ENCODE measurements at places on chromosomes 2 and 18.

GRCh38 chr2:1970341-1970740 is 226.0 kb upstream of the PXDN start:
- no peak for DNase-seq

GRCh38 chr2:36584148-36584794 is 13.7 kb downstream of the FEZ2 start:
- DNase-seq: no peak

GRCh38 chr2:101337877-101338276 is 29.4 kb upstream of the RNF149 start:
- no peak for DNase-seq

- DNase-seq: no peak
These were observed 17.9 kb upstream of the C2orf80 start for GRCh38 chr2:208207769-208208168.

- no peak for DNase-seq
These were observed 678.4 kb downstream of the DCDC2C start for GRCh38 chr2:4381773-4382172.

- no peak for DNase-seq
These were observed 64.9 kb downstream of the CHST9 start for GRCh38 chr18:27120246-27120645.

- DNase-seq: no peak
These were observed 105.6 kb downstream of the SMAD7 start for GRCh38 chr18:48845174-48845573.

GRCh38 chr18:59893971-59894370 is 5.8 kb upstream of the PMAIP1 start:
- DNase-seq: no peak

- DNase-seq: no peak
These were observed 593.3 kb upstream of the FANCL start for GRCh38 chr2:58834404-58834803.

- no peak for DNase-seq
These were observed 282.6 kb downstream of the TDRD15 start for GRCh38 chr2:21406386-21406785.

DNA sequence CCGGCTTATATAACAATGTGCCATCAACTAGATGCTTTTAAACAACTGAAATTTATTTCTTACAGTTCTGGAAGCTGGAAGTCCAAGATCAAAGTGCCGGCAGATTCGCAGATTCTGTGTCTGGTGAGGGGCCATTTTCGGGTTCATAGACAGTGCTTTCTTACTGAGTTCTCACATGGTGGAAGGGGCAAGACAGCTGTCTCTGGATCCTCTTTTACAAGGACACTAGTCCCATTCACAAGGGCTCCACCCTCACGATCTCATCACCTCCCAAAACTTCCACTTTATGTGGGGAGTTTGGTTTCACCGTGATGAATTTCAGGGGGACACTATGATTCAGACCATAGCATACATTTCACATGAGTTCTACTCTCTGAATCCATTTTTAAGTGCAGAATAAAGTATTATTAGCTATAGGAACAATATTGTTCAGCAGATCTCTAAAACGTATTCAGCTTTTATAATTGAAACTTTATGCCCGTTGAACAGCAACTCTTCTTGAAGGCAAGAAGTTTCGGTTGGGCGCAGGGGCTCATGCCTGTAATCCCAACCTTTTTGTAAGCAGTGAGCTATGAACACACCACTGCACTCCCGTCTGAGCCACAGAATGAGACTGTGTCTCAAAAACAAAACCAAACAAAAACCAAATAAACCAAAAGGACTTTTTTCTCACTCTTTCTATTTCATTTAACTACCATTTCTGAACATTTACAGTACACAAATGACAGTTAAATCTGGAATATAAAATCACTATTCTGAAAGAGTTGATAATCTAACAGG is 502.8 kb downstream of the CMPK2 start:
- no peak for DNase-seq

DNA sequence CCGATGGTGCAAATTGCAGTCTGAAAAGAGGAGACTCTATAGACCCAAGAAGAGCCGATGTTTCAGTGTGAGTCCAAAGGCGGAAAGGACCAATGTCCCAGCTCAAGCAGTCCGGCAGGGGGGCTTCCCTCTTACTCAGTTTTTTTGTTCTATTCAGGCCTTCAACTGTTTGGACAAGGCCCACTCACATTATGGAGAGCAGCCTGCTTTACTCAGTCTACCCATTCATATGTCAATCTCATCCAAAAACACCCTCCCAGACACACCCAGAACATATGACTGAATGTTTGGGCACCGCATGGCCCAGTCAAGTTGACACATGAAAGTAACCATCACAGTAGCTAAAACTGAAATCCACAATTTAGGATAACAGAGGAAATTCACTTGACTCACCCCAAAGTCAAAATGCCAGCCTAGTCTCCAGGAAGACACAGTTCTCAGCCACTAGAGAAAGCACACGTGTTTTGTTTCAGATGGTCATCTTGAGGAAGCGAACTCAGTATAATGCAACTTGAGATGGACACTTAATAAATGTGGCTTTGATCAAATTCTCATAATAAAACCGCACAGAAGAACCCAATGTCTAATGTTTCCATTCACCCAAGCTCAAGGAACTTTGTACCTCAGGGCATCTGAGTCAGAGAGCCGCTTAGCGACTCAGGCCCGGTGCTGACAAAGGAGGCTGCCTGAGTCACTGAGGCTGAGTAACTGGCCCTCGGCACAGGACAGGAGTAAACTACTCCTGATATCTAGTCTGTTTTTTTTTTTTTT is 2.4 kb downstream of the FHL2 start:
- peak; percentile 98 for DNase-seq

GRCh38 chr2:215870088-215870490 is 143.3 kb downstream of the MREG start:
- peak; percentile 79 for DNase-seq

- DNase-seq: peak; percentile 64
These were observed 170.2 kb downstream of the NRP2 start for GRCh38 chr2:205852457-205852856.

DNA sequence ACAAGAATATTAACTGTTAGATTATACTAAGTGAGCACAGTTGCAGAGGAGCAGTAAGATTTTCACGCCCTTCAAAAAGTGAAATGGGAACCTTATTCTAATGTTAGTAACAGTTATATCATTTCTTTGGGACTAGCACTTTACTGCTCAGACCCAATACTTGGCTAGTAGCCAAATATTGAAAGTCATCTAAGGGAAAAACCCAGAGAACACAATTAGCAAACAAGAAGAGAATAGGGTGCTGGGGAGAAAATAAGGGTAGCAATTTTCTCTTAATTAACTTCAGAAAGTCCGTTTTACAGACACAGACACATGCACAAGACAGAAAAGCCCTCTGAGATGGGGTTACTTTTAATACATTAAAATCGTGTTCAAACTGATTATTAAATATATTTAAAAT is 71.8 kb downstream of the ID2 start:
- DNase-seq: no peak

- DNase-seq: peak; percentile 93
These were observed 85.4 kb upstream of the ZCCHC2 start for GRCh38 chr18:62437235-62438017.

- DNase-seq: no peak
These were observed 48.3 kb upstream of the AGPS start for GRCh38 chr2:177344316-177344715.

DNA sequence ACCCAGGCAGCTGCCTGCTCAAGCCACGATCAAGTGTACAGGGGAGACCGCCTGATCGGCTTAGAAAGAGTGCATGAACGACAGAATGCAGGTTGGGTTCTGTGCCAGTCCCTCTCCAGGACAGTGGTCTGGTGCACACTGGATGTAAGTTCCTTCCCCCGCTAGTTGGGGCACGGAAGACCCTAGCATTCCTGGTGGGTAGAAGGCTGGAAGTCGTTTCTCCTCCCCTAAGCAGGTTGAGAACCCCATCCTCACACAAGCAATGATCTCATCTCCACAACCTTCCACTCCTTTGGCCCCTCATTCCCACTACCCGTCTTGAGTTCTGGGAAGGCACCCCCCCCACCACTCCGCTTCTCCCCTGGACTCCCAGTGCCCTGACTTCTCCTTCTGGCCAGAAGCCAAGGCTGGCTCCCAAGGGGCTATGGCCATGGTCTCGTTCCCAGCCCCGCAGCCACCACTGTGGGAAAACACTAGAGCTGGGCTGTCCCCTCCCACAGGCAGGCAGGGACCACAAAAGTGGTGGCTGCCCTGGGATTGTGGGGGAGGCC is 1.4 kb upstream of the ANKRD39 start:
- DNase-seq: no peak

DNA sequence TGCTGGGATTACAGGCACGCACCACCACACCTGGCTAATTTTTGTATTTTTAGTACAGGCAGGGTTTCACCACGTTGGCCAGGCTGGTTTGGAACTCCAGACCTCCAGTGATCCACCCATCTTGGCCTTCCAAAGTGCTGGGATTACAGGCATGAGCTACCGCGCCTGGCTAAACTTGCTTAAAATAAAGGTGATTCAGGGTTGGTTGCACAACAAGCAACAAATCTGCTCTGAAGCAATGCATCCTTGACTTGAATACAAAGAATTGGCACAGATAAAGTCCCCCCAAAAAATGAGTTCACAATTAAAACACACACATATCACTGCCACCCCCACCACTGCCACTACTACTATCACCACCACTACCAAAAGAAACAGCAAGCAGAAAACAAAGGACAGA is 34.9 kb downstream of the CCDC88A start:
- DNase-seq: peak; percentile 11

DNA sequence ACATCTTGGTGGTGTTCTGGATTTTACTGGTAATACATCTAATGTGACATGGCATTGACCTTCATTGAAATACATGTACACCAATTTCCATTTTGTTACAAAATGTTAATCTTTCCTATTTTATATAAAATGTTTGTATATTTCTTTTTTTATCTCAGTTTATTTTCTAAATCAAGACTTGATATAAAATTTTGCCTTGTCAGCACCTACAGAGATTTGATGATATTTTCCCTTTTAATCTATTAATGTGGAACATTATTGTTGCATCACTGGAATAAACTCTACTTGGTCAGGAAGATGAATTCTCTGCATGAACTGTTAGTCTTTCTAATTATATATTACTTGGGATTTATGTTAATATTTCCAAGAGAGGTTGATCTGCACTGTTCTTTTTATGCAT is 294.0 kb upstream of the ETAA1 start:
- DNase-seq: no peak

- no peak for DNase-seq
These were observed 1096.8 kb upstream of the GYPC start for GRCh38 chr2:125559186-125559585.

GRCh38 chr2:84393829-84394228 is 65.3 kb downstream of the SUCLG1 start:
- no peak for DNase-seq

DNA sequence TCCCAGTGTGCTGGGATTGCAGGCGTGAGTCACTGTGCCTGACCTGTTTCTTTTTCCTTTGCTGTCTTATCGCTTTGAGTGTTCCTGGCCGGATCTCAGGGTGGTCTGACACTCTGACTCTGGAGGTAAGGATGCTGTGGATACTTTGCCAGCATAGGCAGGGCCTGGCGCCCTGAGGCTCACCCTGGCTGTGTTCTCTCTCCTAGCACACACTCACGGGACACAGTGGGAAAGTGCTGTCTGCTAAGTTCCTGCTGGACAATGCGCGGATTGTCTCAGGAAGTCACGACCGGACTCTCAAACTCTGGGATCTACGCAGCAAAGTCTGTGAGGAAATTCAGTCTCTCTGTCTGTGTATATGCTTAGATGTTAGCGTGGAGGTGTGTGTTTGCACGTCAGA is 18.0 kb upstream of the SAG start:
- no peak for DNase-seq

DNA sequence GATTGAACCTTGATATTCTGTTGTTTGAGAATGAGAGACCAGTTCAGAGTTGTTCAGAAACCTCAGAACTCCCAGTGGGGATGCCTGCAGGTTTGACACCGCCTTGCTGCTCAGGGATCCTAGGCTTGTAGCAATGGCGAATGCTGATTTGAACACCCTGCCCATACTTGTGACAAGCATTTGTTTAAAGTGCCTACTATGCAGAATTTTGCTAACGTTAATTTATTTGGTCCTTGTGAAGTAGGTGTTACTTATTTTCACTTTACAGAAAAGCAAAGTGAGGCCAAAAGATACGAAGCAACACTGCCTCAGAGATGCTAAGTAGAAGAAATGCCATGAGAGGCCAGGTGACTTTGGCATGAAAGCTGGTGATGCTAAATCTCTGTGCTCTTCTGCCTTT is 32.3 kb downstream of the STON1 start:
- DNase-seq: no peak

GRCh38 chr2:23587341-23587880 is 202.4 kb downstream of the KLHL29 start:
- DNase-seq: no peak

DNA sequence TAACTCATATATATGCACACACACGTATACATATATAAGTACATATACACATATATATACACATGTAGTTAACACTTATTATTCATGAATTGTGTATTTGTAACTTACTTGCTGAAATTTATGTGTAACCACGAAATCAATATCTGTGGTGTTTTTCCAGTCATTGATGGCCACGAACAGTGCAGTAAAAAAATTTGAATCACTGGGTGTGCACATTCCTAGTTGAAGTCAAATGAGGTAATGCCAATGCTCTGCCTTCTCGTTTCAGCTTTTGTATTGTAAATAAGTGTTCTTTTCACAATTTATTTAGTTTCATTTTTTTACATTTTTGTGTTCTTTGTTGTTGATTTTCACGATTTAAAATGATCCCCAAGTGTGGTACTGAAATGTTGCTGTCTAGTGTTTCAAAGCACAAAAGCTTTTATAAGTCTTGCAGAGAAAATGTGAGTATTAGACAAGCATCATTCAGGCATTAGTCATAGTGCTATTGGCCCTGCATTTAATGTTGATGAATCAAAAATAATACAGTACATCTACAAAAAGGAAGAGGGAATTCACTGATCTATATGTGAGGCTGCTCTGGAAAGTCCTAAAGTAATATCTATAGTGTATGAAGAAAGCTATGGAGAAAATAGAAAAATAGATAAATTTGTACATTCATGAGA is 419.0 kb downstream of the DSC3 start:
- no peak for DNase-seq

GRCh38 chr2:171669121-171669520 is 18.1 kb upstream of the DYNC1I2 start:
- no peak for DNase-seq

- no peak for DNase-seq
These were observed 84.0 kb downstream of the DYNAP start for GRCh38 chr18:54675076-54675475.

DNA sequence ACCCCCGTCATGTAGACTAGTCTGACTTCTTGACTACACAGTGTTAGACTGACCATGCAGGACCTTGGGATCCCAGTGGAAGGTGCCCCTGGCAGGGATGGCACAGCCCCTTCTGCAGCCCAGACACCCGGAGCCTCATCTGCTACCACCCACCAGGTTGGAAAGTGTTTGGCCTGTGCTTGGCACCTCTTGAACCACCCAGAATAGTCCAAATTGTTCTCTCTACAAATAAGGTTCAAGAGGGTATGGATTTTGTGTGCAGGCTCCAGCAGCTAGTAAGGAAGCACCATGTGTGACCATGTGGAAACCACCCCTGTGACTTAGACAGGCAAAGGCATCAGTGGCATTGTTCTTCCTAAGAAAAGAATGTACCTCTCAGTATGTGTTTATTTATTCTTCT is 18.4 kb downstream of the L3MBTL4 start:
- DNase-seq: no peak

- peak; percentile 37 for DNase-seq
These were observed 43.9 kb upstream of the PLEKHM3 start for GRCh38 chr2:208069186-208069585.

GRCh38 chr2:10139536-10139935 is 17.0 kb downstream of the RRM2 start:
- DNase-seq: no peak
